MV-4-11 (cell line): ENCODE measurements at places on chromosomes 16 and 17.
A peak's percentile ranks its signal among the peaks of the same experiment; 100 is the strongest.

DNA sequence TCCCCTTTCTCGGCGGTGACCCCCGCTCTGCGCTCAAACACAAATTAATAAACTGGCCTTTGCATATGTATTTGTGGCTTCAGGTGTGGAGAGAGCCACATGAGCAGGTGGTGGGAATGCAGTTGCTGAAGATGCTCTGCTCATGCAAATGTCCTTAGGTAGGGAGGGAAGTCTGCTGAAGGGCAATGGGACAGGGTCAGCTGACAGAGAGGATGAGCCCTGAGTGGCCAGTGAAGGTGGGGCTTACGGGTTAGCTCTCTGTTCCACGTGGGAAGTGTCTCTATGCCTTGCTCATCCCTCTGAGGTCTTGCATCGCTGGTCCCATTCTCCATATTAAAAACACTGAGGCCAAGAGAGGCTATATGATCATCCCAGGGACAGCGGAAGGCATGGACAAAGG is 74.2 kb upstream of the CCL1 start:
- no peak for DNase-seq

GRCh38 chr17:4098521-4099209 is 44.2 kb downstream of the ZZEF1 start:
- DNase-seq, result peak; percentile 49

DNA sequence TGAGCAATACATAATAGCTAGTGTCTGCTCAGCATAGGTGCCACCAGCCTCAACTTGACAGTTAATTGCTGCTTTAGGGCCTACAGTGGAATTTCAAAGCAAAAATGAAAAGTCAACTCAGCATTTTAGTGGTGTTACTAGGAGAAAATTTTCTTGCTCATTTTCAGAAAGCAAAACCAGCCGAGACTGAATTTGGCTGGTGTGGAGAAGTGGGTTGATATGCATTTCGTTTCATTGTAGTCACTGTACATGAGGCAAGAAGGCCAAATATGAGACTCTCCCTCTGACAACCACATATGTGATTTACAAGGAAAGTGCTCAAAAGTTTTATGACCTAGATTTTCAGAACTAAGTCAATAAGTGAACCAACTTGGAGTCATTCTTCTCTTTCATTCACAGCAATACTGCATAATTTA is 54.0 kb downstream of the DUSP14 start:
- no peak for DNase-seq

DNA sequence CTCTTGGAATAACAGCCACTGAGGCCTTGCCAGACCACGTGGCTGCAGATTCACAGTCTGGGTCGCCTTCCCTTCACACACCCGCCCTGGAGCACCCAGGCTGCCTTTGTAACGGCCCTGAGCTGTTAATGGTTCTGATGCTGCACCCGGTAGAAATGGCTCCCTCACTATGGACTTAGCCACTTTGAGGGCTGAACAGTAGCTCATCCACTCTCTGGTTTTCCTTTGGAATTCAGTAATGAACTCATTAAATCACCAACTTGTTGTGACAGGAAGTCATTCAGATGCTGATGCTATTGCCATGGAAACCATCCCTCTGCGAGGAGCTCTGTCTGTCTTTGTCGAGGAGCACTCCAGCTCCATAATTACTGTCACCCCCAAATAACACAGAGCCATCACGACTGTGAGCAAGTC is 59.2 kb downstream of the CDK5R1 start:
- DNase-seq, result no peak

- no peak for DNase-seq
Observed at GRCh38 chr16:1997494-1998359, 8.0 kb downstream of the SYNGR3 start.

DNA sequence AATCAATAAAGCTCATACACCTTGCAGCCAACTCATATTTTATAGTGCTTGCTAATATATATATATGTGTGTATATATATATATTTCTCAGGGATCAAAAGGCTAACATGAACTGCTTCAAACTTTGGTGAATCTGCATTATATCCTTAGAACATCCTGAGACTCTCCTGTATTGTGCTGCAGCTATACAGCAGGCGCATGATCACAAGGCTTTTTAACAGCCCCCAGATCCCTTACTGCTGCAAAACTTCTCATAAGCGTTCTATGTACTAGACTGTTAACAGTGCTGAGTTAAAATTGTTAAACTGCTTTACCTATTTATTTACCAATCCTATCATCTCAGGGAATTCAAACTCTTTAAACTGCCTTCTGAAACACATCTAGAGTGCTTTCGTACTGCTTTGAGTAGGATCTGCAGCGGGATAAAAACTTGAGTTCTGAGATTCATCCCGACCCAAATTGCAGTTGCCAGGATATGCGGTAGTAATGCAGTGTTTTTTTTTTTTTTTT is 1.3 kb downstream of the GPATCH8 start:
- no peak for DNase-seq

DNA sequence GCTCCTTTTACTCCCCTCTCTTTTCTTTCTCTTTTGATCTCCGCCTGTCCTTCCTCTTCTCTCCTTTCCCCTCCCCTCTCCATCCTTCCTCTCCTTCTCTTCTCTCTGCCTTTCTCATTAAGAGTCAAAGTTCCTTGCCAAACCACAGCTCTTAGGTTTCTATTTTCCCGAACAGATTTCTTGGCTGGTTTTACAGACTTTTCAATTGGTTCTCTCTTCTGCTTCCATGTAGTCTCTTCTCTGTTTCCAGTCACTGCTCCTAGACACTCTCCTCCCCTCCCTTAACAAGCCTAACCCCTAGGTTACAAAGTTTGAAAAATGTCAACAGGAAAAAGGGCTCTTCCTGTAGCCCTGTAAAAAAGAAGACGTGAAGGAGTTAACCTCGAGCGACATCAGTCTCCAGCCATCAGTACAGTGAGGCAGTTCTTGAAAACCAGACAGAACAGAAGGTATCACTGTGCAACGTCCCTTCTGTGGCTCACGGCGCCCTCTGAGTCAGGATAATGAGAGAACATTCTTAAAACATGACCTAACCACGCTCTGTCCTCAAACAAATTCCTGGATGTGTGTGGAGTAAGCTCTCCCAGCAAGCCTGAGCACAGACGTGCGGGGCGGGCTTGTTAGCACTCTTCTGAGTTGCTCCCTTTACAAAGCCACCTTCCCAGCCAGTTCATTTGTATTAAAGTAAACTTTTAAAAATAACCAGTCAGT is 11.6 kb upstream of the MARCHF10 start:
- DNase-seq, result peak; percentile 33

GRCh38 chr16:54780266-54780665 is 150.4 kb upstream of the IRX5 start:
- DNase-seq, result no peak

DNA sequence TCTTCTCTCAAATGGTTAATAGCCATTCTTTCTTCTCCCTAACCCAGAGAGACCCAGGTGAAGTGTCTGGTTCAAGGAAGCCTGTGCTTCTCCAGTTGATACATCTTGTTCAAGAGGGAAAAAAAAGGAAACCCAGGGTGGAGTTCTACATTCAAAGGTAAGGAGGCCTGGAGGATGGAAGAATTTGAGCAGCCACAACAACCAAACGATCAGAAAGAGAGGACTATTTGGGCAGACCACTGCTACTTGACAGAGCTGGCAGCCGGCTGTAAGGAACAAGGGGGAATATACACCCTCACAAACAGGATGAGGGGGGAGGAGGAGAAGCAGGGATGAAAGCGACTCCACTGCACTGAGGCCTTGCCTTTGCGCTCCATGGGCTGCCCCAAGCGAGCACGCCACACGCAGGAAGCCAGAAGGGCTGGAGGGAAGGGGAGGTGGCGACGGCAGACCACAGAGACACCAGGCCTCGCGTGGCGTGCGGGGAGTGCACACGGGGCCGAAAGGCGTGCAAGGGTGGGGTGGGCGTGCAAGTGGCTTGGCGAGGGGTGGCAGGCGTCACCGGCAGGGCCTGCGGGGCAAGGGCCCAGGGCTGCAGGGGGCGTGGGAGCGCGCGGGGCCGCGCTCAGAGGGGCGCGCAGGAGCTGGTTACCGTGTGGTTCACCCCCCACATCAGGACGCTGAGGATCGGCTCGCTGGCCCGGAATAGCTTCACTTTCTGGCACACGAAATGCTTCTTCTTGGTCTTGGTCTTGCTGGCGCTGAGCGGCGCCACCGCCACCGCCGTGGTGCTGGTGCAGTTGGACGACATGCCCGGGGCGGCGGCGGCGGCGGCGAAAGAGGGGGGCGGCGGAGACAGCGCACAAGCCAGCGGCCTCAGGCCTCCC is 499 bp downstream of the PIP4K2B start:
- DNase-seq, result peak; percentile 47

- no peak for DNase-seq
Observed at GRCh38 chr16:11621920-11622651, 35.4 kb upstream of the LITAF start.

DNA sequence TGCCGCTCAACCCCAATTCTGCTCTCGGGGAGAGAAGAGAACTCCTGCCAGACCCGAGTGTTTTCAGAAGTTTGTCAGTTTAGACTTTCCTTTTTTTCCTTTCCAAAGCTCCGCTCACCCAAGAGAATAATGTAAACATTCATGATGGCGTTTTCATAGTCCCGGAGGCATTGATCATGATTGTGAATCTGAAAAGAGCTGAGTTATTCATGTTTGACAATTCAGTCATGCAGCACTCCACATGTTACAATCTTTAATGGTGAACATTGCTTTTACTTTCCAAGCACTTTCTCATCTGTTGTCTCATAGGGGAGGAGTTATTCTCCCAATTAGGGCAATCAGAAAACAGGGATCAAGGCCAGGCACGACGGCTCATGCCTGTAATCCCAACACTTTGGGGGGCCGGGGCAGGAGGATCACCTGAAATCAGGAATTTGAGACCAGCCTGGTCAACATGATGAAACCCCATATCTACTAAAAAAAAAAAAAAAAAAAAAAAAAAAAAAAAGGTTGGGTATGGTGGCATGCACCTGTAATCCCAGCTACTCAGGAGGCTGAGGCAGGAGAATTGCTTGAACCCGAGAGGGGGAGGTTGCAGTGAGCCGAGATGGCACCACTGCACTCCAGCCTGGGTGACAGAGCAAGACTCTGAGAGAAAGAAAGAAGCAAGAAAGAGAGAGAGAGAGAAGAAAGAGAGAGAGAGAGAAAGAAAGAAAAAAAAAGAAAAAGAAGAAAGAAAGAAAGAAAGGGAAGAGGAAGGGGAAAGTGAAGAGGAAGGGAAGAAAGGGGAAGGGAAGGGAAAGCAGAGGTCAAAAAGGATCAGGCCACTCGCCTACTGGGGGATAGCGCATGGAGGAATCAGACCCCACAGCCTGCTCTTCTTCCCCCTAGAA is 70.0 kb upstream of the TNRC6C start:
- no peak for DNase-seq

- DNase-seq, result no peak
Observed at GRCh38 chr17:76363107-76363842, 9.6 kb upstream of the PRPSAP1 start.

DNA sequence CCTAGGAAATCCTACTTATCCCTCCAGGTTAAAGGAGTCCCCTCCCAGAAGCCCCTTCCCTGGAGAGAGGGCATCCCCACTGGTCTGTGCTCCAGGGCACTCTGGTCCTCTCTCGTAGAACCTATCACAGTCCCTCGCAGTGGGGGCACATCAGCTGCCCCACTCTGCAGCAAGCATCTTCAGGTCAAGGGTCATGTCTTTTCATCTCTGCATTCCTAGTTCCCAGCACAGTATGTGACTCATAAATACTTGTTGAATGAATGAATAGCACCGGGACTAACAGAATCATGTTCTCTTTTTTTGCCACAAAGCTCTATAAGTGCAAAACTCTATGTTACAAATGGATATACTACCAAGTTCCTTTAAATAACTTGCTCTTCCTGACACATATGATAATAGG is 36.0 kb downstream of the RNF157 start:
- DNase-seq, result peak; percentile 15

DNA sequence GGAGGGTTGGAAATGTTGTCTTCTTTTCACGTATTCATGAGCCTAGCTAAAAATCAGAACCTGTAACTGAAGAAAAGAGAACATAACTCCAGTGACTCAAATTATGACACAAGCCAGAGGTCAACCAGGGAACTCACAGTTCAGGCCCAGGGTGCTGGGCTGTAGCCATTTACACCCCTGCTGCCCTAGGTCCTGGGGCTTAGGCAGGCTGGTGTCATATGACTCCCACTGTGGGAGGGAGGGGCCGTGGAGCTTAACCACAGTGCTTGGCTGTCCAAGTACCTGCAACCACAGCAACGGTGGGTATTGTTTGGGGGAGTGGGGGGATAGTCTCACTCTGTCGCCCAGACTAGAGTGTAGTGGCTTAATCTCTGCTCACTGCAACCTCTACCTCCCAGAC is 71.1 kb upstream of the AMZ2 start:
- DNase-seq, result peak; percentile 11

GRCh38 chr17:73278049-73278464 is 16.4 kb upstream of the CPSF4L start:
- DNase-seq, result no peak

GRCh38 chr17:40327735-40328385 is 18.9 kb downstream of the RARA start:
- peak; percentile 26 for DNase-seq

DNA sequence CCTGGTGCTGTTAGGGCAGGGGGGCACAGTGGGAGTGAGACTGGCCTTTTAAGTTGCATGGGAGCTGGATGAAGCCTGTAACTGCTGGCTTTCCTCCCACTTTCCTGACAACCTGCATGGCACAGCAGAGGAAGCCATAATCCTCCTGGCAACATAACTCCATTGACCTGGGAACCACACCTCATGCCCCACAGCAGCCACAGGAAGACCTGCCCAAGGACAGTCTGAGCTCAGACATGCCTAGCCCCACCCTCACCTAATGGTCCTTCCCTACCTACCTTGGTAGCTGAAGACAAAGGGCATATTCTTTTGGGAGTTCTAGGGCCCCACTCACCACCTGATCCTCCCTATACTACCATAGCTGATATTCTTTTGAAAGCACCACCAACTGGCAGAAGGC is 482.2 kb upstream of the TOM1L1 start:
- DNase-seq, result no peak

DNA sequence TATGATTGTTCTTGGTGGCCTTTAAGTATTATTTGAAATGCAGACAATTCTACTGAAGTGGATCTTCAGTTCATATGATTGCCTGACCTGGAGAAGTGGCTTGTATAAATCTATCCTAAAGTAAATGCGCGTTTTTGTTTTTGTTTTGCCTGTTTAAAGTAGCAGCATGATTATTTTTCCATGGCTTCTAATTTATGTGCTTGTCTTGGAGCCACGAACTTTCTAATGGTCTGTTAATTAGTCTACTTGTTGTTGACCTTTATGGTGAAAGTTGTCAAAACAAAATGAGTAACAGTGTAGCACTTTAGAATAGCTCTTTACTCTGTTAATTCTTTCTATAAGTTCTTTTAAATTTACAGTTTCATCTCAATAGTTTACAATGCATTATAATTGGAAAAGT is 1.7 kb downstream of the PRKAR1A start:
- DNase-seq, result no peak

- peak; percentile 60 for DNase-seq
Observed at GRCh38 chr17:70313086-70313852, 143.9 kb downstream of the KCNJ2 start.

- no peak for DNase-seq
Observed at GRCh38 chr16:73483076-73483791, 435.3 kb upstream of the ZFHX3 start.

DNA sequence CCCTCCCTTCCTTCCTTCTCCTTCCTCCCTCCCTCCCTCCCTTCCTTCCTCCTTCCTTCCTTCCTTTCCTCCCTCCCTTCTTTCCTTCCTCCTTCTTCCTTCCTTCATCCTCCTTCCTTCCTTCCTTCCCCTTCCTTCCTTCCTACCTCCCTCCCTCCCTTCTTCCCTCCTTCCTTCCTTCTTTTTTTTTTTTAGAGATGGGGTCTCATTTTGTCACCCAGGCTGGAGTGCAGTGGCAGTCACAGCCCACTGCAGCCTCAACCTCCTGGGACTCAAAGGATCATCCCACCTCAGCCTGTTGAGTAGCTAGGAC is 44.6 kb downstream of the COX4I1 start:
- no peak for DNase-seq
